ENCODE measurements at places on chromosomes 11 and 22.

- DNase-seq: no peak
These were observed 66.8 kb downstream of the DEPDC5 start for GRCh38 chr22:31820655-31821054.

DNA sequence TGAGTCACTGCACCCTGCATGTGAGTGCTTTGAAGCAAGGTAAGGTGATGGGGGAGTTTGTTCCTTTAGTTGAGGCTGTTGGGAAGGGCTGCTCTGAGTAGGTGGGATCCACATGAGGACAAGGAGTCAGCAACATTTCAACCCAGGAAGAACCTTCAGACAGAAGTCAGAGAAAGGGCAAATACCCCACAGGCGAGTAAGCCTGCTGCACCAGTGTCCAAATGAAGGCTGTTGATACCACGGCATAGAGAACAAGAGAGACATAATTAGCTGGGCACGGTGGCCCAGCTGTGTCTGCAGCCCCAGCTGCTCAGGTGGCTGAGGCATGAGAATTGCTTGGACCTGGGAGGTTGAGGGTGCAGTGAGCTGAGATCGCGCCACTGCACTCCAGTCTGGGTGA lies 54.3 kb upstream of the CLMP start:
- DNase-seq: no peak

GRCh38 chr22:50194037-50194805 lies 6.6 kb upstream of the SELENOO start:
- no peak for DNase-seq

GRCh38 chr11:111097191-111097590 lies 148.3 kb upstream of the POU2AF2 start:
- no peak for DNase-seq

DNA sequence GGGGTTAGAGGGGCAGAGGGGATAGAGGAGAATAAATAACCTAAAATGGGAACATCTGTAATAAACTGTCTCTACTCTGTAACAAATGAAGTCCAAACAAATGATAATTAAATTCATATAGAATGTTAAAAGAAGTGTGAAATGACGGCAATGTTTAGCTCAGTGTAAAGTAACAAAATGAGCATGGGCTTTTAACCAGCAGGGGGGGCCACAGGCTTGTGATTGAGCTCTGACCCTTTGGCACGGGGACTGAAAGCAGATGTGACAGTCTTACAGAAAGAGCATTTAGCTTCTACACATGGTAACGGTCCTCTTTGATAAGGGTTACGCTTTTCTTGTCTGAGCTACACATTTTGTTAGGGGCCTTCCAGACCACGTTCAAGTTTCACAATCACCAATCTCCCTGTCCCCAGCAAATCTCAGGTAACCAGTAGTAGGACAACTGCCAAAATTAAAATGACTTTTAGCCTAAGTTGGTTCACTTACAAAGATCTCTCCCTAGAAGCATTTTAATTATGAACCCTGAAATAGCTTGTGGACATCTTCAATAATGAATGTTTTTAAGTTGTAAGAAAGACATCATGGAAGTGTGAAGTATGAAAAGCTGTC lies 262.5 kb downstream of the DCDC1 start:
- DNase-seq: peak; percentile 90

- peak; percentile 6 for DNase-seq
These were observed 1.0 kb downstream of the NUP98 start for GRCh38 chr11:3796346-3796745.

GRCh38 chr11:120122924-120123683 lies 14.8 kb downstream of the TRIM29 start:
- no peak for DNase-seq
